ENCODE measurements at places on chromosomes 2 and 18.
A peak's percentile ranks its signal among the peaks of the same experiment; 100 is the strongest.

GRCh38 chr18:56307354-56308170, 330.8 kb downstream of the TXNL1 start:
- no peak for DNase-seq

DNA sequence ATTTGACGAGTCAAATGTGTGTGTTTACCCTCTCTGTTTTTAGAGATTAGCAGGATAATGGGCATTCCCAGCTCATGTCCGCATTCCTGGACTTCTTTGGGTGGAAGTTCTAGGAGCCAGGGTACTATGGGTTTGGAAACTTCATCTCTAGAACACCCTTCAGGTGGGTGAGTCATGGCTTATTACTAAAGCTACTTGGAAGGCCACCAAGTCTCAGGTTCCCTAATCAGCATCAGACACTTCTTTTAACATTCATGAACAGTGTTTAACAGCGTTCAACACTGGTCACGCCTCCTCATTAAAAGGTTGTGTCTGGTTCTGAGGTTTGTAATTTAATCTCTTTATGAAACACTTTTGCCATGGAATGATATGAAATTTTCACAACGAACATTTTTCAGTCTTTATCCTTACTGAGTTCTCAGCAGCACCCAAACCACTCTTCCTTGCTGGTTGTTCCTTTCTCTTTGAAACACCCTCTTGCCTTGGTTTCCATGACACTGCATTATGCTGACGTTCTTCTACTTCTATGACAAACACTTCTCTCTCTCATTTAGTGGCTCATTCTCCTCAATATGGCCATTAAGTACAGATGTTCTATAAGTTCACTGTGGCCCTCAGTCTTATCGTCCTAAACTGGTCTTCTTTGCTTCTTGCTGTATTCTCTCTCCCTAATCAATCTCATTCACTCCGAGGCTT, 49.3 kb downstream of the MMADHC start:
- DNase-seq, result no peak

- no peak for DNase-seq
Observed at GRCh38 chr2:62293490-62294271, 97.8 kb downstream of the B3GNT2 start.

GRCh38 chr2:123870206-123870880, 154.7 kb upstream of the CNTNAP5 start:
- DNase-seq, result no peak

DNA sequence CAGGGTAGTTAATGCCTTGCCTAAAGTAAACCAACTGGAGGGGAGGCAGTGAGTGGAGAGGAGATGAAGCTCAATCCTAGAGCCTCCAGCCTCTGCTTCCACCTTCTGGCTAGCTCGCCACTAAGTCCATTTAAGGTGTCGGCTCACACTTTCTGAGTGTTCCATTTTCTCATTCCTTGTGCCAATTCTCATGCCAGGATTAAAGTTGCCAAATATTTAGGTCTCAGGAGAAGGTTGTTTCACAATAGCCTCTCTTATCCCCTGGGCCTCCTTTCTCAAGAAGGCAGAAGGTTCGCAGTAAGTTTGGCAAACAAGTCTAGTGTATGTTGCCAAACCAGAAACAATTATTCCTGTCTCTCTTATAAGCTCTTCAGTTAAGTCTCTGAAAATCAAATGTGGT, 57.2 kb downstream of the TACR1 start:
- DNase-seq, result no peak

- DNase-seq, result no peak
Observed at GRCh38 chr2:230980468-230980867, 15.5 kb upstream of the SPATA3 start.

- no peak for DNase-seq
Observed at GRCh38 chr2:44766777-44767176, 174.7 kb upstream of the SIX3 start.

- DNase-seq, result no peak
Observed at GRCh38 chr2:96091711-96092572, 24.4 kb downstream of the ADRA2B start.

- no peak for DNase-seq
Observed at GRCh38 chr2:111235192-111236015, 114.7 kb downstream of the BCL2L11 start.

- DNase-seq, result no peak
Observed at GRCh38 chr18:21155443-21155842, 43.8 kb upstream of the ROCK1 start.

DNA sequence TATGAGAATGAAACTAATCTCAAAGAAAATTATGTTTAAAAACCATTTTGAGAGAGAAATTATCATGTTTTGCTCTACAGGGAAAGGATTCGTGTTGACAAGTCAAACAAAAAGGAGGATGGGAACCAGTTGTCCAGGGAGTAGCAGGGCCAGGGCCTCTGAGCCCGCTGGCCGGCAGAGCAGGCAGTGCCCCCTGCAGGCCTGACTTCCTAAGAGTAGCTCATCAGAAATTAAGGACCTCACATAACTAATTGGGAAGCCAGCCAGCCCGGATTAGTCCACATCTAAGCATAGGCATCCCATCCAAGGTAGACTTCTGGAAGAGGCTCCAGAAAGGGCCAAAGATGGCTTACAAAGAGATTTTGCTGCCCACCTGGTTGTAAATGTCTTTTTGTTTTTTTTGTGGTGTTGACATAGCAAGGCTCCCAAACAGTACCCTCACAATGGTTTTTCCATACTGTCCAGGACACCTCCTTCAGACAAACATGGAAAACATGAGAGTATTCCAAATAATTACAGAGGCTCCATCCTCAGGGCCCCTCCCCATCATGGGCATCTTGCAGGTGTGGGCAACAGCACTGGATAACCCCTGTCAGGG, 241.2 kb upstream of the TANK start:
- DNase-seq, result no peak

- DNase-seq, result no peak
Observed at GRCh38 chr2:9780368-9781130, 62.7 kb upstream of the TAF1B start.

DNA sequence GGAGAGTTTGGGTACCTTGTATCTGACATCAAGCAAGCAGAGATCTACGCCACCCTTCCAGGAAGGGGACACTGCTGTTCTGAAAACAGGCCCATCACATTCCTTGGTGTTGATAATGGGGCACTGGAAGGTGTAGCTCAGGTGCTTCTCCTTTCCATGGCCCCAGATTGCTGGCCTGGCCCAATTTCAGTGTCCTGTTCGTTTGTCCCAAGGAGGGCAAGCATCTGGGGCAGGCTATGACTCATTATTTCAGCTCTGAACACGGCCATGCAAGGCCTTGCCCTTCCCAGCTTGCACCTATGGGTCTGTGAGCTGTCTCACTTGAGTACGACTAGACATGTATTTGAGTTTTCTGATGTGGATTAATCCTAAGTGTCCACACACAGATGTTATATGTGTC, 101.5 kb downstream of the FHOD3 start:
- no peak for DNase-seq

- no peak for DNase-seq
Observed at GRCh38 chr2:17580319-17580715, 39.8 kb downstream of the VSNL1 start.

- DNase-seq, result peak; percentile 60
Observed at GRCh38 chr2:199462956-199463692, 5.4 kb upstream of the SATB2 start.

- DNase-seq, result no peak
Observed at GRCh38 chr18:52546686-52547346, 206.8 kb downstream of the DCC start.

DNA sequence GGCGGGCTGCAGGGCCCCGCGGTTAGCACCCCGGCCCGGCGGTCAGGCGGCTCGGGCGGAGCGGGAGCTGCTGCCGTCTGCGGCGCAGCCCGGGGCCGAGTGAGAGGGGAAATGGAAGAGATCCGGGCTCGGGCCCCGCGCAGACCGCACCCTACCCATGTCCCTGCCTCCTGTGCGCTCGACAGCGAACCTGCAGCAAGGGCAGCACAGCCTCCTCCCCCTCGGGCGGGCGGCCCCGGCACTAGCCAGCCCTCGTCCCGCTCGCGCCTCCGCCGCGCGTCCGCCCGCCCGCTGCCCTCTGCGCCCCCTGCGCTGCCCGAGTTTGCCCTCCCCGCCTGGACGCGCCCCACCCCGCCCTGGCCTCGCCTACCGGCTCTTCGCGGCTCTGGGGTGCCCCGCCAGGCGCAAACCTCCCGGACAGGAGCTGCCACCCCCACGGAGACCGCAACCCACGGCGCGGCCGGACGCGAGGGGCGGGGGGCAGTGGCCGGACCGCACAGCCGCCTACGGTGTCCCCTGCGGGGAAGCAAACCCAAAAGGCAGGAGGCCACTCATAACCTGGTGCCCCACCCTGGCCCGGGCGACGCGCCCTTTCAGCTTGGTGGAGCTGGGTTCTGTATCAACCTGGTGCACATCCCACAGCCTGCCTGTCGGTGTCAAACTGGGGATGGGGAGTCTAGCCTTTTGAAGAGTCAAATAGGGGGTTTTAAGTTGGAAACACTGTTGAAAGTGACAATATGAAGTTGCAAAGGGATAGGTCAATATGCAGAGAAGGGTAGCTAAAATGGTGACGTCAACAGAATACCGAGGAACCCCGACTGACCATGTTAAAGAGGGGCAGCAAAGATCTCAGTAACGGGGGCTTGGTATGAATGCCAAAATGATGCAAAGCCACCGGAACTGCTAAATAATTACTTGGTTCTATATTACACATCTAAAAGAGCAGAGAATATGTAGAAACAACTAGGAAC, at the start of gene IHH:
Gene IHH, minus strand, starts transcription at position 101 of the 971 bp plus-strand sequence. CDS start 454 bp downstream, outside the sequence.
- DNase-seq, result no peak

DNA sequence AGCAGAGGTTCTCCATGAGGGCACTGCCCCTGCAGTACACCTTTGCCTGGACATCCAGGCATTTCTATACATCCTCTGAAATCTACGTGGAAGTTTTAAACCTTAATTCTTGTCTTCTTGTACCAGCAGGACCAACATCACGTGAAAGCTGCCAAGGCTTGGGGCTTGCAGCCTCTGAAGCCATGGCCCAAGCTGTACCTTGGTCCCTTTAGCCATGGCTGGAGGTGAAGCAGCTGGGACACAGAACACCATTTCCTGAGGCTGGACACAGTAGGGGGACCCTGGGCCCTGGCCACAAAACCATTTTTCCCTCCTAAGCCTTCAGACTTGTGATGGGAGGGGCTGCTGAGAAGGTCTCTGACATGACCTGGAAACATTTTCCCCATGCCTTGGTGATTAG, 32.8 kb upstream of the CCDC141 start:
- no peak for DNase-seq

- no peak for DNase-seq
Observed at GRCh38 chr18:8821083-8821465, 115.7 kb downstream of the MTCL1 start.

DNA sequence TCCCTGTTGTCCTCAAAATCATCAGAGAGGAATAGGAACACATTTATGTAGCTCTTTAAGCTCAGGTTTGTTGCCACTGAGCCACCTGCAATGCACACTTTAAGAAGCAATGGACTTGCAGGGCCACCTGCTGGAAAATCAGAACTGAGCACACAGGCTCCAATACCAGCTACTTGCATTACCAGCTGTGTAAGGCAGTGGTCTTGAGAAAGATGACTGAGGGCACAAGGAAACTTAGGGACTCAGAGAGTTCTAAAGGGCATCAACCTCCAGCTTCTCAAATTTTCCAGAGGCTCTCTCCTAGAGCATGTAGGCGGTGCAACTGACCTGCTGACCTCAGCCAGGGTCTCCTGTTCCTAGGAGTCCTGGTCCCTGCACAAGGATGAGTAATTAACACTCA, 2.5 kb upstream of the CNDP2 start:
- no peak for DNase-seq

GRCh38 chr2:47964722-47965434, 58.6 kb upstream of the FBXO11 start:
- no peak for DNase-seq

DNA sequence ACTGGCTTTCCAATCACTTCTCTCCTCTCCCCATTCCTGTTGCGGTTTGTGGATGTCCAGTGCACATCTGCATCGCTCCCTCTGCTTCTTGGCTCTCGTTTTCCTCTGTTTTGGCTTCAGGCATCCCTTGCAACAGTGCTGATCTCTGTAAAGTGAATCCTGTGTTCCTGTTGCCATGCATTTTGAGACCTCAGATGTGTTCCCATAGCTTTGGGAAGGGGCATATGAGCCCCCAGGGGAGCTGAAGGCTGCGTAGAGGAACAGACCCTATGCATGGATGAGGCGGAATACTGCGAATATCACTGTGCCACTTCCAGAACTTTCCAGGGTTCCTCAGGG, 168.4 kb upstream of the HAAO start:
- DNase-seq, result no peak

GRCh38 chr2:15006667-15007066, 374.1 kb downstream of the LRATD1 start:
- no peak for DNase-seq

DNA sequence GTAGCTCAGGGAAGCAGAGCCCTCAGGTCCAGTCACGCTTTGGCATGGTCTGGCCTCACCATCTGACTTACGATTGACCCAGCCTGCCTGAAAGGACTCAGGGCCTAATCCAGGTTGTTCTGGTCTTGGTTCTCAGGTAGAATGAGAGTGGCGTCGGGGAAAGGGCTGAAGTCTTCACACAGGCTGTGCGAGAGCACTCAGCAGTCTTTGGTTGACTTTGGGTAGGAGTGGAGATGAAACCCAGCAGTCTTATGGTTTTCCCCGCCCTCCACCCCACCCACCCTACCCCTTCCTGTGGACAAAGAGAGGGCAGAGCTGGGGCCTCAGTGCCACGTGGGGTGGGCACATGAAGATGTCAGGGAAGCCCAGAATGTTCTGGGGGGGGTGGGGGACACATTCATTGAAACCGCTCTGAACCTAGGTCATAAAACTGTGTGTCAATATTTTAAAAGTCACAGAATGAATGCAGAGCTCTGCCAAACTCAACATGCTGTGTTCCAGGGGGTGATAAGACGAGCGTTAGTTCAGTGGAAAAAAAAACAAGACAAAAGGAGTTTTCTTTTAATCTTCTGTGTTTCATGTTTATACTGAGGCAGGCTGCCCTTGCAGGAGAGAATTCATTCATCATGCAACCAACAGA, 58.6 kb upstream of the ALPP start:
- DNase-seq, result no peak

- no peak for DNase-seq
Observed at GRCh38 chr2:88967844-88968243, 276.4 kb downstream of the RPIA start.

DNA sequence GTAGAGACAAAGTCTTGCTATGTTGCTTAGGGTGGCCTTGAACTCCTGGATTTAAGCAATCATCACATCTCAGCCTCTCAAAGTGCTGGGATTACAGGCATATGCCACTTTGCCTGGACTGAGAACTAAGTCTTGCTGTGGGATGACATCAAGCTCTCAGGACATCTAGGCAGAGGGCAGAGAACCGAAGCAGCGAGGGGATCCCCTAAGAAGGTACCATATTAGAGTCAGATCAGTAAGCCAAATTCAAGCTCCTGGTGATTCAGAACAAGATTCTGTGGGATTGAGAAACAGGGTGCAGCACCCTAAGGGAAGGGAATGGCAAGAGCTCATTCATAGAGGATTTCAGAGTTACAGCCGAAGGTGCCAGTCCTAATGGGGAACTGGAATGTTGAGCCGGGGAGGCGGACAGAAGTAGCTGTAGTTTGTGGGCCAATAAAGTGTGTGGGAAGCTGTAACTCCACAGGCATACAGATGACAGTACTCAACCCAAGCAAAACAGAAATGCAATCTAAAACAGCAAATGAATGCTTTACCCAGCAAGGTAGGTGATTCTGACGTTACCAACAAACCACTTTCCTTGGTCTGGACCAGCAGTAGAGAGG, 30.9 kb downstream of the EPHA4 start:
- DNase-seq, result no peak

All from T1000 (cell line).